ENCODE measurements at places on chromosomes 6 and 20.

GRCh38 chr6:72535124-72535523 lies 86.7 kb upstream of the KCNQ5 start:
- no peak for DNase-seq

DNA sequence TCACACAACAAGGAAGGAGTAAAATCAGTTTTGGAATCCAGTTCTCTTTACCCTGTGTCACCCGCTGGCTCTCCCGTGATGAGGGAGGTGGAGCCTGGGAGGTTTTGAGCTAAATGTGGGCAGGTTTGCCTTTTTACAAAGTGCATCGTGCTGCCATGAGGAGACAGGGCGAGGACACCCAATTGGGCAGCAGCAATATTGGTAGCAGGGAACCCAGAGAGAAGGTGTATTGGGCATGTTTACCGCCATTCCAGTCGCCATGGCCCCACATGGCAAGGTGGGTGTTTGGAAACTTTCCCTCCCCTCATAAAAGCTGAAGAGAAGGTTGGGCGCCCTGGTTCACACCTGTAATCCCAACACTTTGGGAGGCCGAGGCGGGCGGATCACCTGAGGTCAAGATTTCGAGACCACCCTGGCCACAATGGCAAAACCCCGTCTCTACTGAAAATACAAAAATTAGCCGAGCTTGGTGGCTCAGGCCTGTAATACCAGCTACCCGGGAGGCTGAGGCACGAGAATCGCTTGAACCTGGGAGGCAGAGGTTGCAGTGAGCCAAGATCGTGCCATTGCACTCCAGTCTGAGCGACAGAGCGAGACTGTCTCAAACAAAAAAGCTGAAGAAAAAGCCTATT lies 3.5 kb upstream of the UBE2V1 start:
- DNase-seq: no peak

DNA sequence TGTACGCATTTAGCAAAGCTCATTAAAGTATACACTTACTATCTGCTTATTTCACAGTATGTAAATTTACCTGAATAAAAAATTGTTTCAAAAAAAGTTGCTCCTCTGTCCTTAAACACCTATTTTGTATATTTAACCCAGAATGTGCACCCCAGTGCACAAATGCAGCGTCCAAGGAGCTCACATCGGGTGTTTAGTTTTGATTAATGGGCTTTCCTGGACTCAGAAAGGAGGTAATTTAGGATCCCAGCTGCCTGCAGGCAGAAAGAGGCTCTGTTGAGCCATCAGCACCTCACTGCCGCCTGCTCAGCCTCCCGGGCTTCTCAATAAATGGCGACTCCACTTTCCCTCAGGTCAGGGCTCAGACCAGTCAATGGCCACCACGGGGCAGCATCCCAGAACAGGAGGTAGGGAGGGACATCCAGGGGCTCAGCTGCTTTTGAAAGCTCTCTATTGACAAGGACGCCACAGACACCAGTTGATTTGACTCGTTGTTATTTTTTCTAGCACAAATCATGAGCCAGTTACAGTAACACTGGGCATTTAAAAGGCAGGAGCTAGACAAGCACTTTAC lies 70.2 kb upstream of the TBC1D7 start:
- DNase-seq: peak; percentile 31

DNA sequence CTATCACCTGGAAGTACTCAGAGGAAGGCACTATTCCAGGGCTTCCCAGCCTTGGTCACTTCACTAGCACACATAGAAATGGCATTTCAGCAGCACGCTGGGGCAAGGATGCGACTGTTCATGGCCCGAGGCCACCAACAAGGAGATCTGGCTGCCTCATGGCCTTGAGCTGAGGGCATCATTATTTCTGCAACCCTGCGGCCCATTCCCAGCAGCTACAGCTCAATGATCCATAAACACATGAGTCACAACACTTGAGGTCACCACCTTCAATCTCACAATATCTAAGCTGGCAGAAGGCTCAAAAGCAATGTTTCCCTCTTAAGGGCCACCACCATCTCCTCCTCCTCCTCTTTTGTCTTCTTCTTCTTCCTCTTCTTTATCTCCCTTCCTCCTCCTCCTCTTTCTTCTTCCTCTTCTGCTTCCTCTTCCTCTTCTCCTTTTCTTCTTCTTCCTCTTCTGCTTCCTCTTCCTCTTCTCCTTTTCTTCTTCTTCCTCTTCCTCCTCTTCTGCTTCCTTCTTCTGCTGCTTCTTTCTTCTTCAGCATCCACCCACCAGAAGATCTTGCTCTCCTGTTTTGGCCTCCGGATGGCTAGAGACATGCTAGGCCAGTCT lies 382.9 kb upstream of the CNR1 start:
- DNase-seq: no peak

DNA sequence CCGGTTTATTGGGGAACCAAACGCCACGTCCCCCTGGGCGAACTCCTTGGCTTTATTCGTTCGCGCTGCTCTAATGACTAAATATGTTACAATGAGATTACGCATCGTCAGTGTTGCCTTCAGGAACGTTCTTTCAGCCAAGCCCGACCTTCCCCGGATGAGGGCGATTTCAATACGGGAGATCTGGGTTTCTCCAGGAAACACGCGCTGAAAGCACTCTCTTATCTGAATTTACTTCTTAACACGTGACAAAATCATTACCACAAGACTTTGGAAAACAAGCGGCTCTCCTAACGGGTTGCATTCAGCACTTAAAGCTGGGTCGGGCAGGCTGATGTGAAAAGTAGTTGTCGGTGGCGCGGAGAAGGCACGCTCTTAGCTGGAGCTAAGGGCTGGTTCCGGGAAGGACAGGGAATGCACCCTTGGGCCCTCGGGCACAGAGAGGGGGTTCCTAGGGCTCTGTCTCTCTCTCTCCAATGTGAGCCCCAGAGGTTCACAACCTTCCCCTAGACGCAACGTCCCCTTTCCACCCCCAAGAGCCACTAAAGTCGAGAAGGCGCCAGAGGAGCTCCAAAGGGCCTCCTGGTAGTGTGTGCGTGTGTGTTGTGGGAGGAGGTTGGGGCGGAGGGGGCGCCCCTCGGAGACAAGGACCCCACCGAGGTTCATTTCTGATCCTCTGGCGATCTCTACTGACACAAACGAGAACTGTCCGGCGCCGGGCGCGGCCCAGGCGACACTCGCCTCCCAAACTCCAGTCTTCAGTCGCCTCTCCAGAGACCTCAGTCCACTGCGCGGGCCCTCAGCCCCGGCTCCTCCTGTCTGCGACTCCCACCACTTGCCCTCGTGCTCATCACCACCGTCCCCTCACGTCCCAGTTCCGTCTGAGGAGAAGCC lies 7.1 kb upstream of the NKX2-2 start:
- peak; percentile 67 for DNase-seq

DNA sequence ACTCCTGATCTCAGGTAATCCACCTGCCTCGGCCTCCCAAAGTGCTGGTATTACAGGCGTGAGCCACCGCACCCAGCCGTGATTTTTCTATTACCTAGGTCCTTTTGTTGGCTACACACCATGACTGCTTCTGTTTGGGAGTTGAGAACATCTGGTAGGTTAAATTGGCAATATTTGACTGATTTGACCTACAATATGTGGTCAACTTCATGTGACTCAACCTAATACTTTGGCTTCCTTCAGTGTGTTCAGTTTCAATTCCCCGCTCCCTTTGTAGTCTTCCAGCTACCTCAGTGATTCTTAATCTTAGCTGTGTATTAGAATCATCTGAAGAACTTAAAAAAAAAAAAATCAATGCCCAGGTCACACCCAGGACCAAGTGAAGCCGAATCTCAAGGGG lies 47.4 kb downstream of the MYB start:
- no peak for DNase-seq

DNA sequence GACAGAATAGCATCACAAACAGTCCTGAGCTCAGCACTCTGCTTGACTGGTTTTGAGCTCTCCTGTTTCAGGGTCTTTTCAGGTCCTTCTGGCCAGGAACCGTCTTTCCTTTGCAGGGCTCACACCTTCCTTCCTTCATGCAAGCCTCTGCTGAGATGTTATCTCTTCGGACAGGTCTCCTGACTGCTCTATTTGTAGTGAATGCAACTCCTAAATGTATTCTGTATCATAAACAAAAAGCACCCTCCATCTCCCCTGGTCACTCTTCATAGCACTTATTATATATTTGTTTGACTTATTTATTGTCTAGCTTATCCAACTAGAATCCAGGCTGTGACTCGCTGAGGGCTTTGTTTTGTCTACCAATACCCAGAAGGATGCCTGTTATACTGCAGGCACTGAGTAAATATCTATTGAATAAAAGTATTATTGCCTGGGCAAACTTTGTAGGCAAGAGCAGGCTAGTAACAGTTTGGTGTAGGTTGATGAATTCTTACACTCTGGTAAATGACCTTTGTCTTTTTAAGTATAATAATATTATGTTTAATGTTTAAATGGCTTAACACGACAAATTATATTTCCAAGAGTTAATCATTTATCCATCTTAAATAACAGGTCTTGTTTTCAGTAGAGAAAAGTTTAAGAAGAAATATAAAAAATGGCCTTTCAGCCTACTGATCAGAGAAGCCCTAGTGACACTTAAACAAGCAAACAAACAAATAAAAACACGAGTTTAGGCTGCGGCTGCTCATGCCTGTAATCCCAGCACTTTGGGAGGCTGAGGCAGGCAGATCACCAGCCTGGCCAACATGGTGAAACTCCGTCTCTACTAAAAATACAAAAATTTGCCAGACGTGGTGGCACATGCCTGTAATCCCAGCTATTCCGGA lies 199.7 kb downstream of the BCAS1 start:
- DNase-seq: no peak

DNA sequence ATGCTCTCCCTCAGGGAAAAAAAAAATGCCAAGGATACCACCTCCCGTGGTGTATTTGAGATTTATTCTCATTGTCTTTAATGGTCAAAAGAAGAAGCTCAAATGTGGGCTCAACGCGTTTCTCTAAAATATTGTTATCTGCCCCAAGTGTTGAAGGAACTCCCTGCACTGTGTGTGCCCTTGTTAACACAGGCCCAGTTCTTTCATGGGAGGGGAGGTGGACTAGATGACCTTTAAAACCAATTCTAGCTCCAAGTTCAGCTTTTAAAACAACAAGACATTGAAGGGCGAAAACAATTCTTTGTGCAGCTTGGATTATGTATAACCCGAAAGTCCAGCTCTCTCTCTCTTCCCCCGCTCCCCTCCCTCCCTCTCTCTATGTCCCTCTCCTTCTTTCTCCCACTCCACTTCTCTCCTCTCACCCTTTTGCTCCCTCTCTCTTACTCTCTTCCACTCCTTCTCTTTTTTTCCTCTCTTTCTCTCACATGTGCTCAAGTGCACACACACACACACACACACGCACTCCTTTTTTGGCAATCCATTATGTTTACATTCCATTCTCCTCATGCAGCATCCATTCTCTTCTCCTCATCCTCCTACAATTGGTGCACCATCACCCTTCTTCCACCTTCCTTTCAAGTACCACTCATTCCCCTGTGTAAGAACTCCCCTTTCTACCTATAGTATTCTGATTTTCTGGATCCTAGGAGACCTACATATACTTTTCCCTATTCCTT lies 8.5 kb downstream of the HLA-DMB start:
- no peak for DNase-seq

DNA sequence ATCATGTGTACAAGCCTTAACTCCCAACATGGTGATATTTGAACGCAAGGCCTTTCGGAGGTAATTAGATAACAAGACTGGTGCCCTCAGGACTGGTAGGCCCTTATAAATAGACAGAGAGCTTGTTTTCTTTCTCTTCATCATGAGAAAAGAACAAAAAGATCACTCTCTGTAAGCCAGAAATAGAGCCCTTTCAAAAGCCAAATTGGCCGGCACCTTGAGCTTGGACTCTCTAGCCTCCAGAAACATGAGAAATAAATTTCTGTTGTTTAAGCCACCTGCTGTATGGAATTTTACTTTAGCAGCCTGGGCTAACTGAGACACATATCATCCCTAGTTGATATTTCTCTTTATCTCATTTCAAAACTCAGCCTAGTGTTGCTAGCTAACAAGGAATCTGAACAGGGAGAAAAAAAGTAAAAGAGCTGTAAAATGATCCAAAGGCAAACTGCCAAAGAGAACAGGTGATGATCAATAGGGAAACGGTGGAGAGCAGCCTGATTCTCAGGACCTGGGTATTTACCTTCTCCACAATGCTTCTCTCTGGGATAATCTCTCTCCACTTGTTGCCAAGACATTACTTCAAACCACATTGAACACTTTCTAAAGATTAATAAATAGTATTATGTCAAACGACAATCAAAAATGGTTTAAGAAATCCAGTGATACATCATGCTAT lies 6.1 kb downstream of the COL21A1 start:
- DNase-seq: peak; percentile 90

All from NCI-H146 (cell line).